NCI-H526 treated with DMSO at 0.1 percent for 48 hours (cell line): ENCODE measurements at places on chromosomes 1 and 21.

GRCh38 chr1:73644198-73644597 lies 553.8 kb downstream of the LRRIQ3 start:
- DNase-seq, result no peak

GRCh38 chr1:31640964-31641363 lies 3.7 kb downstream of the PEF1 start:
- no peak for DNase-seq

DNA sequence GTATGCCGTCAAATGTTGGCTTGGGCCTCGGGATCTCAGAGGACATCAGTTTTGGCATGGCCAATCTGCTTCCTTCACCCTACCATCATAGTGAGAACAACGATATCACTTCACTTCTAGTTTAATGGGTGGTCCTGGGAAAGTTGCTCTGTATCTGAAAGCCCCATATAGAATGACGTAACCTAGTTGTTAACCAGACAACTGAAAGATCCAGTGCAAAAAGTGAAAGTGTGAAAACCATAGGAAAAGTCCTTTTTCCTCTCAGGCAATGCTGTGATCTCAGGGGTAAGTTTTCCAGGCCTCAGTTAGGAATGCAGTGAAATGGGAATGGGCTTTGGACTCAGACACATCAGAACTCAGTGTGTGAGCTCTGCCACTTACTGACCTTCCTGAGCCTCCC lies 18.6 kb upstream of the ATP1B1 start:
- no peak for DNase-seq

DNA sequence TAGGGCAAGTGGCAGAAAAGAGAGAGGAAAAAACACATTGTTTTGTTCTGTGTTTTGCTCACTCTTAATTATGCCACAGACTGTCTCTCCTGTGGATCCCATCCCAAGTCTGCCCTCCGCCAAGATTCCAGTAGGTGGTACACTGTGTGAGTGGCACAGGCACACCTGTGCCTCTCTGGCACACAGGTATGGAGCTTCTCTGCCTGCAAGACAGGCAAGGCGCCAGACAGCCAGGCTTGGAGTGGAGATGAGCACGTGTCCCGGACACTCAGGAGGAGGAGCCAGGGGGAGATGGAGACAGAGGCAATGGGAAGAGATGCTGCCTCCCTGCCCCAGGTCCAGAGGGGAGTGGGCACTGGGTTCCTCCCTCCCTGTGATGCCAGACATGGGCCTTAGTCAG lies 6.5 kb upstream of the GRIK3 start:
- DNase-seq, result no peak

- no peak for DNase-seq
Observed at GRCh38 chr1:116246174-116246573, 126.9 kb upstream of the ATP1A1 start.

DNA sequence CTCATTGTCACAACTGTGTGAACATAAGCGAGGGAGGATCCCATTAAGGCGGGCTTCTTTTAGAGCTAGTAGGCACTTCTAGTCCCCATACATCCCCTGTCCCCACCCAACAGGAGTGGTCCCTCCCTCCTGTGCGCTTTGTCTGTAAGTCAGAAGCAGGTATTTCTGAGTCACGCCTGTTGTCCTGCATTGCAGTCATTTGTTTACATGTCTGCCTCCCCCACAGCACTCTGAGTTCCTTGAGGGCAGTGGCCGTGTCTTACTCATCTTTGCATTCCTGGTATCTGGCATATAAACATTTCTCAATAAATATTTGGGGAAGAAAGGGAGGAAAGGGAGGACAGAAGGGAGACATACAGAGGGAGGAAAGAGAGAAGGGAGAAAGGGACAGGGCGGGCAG lies 40.3 kb downstream of the PLEKHA6 start:
- DNase-seq, result no peak

DNA sequence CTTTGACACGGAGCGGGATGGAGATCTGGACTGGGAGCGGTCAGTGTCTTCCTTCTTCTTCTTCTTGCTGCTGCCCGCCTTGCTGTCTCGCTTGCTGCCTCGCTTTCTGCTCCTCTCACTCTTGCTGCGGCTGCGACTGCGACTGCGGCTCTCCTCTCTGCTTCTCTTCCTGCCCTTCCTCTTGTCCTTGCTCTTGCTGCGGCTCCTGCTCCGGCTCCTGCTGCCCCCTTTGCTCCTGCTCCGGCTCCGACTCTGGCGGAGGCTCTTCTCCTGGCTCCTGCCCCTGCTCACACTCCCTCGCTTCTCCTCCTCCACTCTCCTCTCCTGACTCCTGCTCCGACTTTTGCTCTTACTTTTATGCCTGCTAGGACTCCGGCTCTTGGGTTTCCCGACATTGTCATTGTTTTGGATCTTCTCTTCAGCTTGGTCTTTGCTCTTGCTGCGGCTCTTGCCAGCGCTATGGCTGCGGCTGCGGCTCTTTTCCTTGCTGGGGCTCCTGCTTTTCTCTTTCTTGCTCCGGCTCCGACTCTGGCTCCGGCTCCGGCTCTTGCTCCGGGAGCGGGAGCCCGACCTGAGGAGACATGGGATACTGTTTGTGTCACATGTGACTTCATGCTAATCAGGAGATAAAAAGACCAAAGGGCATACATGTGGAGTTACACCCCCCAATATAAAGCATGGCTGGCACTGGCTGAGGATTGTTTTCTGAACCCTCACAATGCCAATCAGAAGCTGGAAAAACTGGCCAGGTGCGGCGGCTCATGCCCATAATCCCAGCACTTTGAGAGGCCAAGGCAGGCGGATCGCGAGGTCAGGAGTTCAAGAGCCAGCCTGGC lies 25.2 kb upstream of the TMEM200B start:
- DNase-seq, result no peak

DNA sequence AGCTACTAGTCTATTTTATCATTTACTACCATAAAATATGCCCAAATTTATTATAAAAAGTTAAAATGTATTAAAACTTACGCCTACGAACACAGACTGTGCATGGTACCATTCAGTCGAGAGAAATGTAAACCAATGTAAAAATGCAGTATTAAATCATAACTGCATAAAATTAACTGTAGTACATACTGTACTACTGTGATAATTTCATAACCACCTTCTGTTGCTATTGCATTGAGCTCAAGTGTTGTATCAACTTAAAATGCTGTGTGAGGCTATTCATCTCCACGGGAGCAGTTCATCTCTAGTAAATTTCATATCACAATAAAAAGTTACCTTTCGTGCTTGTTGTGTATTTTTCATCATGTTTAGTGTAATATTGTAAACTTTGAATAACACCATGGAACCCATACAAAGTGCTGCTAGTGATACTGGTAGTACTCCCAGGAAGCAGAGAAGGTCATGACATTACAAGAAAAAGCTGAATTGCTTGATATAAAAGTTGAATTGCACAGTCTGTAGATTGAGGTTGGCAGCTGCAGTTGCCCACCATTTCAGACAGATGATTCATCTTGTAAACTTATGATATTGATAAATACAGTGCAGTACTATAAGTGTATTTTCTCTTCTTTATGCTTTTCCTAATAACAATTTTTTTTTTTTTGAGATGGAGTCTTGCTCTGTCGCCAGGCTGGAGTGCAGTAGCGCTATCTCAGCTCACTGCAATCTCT lies 19.0 kb upstream of the CENPF start:
- DNase-seq, result no peak

DNA sequence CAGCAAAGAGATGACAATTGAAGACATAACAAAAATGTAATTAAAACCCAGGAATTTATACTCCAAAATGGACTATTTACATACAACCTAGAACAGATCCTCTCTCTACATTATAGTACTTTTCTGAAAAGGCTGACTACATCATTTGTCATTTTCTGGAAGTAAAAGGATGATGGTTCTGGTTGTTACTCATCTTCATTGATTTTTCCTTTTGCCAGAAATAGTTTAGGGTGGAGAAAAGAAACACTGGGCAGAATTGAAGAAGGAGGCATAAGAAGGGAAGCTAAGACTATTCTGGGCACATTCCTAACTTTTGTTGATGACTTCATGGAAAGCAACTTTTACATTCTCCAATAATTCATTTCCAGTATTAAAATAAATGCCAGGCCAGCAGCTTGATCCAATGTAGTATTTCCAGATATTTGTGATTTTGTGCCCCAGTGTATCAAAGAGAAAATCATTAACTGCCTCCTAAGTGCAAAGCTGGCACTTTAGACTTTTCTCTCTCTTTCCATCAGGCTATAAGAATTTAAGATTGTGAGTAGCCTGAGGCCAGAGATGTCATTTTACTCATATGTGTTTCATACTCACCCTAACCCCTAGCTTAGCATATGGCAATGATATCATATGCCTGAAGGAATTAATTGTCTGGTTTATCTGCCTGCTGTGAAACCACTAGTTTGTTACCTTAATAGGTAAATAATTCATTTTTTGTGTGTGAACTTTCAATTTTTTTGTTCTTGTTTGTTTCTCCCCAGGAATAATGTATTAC lies 369.5 kb upstream of the LYPLAL1 start:
- DNase-seq, result no peak

DNA sequence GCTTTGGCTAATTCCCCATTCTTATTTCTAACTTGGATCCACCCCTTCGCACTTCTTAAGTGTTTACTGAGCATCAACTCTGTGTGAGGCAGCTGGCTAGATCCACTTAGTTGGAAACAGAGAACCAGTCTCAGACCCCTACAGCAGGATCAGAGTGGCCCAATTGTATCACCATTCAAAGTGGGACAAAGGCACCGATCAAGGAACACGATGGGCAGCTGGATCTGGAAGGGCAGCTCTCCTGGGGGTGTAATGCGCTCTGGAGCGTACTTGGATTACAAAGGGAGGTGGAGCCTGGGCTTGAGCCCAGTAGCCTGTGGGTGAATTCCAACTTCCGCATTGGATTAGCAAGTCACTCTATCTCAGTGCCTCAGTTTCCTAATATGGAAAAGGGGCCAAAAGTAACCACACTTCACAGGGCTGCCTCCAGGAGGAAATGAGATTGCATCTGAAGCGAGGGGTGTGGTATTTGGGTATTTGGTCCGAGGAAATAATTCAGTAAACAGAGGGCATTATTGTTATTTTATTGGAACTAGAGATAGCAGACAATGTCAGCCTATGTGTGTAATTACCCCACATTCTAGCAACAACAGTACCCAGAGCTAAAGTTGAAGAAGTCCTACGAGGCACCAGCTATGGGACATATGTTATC lies 11.9 kb downstream of the ECE1 start:
- no peak for DNase-seq

DNA sequence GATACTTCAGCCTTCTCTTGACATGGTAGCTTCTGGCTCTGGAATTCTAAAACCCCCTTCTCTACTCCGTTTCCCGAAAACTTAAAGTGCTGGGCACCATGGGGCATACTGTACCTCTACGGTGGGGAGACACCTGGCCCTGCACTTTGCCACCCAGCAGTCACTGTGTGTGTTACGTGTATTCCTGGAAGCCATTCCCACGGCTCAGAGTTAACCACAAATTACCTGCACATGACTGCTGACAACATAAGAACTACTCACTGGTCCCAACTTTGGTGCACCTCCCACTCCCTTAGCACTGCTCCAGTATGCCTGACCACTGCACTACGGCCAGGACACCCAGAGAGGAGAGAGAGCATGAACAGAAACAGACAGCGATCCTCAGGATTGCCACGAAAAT lies 29.4 kb upstream of the TMPRSS2 start:
- DNase-seq, result no peak
